ENCODE measurements at places on chromosomes 16 and 17. TPM values are rescaled to one million over a fixed set of nuclear protein-coding genes. Genes with fewer than 3 reads are reported as not detected.

DNA sequence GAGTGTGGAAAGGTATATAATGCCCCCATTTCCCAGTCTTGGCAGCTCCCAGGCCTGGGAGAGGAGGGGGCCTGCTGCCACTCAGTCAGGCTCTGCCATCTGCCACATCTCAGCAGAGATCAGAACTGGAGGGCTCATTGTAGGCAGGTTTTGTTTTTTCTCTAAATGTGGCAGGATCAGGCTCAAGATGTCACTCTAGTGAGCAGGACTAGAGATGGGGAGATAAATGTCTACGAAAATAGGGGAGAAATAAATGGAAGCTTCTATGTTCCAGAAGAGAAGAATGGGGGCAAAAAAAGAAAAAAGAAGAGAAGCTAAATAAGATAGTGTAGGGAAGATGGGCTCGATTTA, 13.9 kb downstream of the NXPH3 start:
- DNase-seq: no peak

DNA sequence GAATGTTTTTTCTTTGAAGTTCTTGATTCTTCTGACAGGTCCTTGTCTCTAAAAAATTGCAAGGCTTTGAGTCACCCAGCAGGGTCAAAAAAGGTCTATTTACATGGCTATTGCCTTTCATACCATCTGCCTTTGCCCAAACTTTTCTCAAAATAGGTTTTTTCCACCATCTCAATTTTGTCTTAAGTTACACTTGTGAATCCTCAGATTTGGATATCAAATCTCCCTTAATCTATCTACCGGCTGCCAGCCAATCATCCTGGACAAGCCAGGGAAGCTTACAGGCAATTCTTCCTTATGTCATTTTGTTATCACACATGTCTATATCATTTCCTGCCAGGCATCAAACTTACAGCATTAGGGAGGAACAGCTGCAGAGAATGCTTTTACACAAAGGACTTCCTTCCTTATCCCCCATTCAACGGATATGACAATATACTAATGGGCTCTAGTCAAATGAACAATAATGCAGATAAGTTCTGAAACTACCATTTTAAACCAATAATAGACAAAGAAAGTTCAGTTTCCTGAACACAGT, 104.1 kb upstream of the CORO6 start:
- DNase-seq: peak; percentile 36

- DNase-seq: no peak
Measured at GRCh38 chr16:12096828-12097522, 120.4 kb downstream of the SNX29 start.

GRCh38 chr17:64092113-64092512, 37.8 kb downstream of the ERN1 start:
- DNase-seq: no peak

TMEM88 gene
- total RNA-seq: 3.6 TPM

PSMD11 gene
- 77.8 TPM for total RNA-seq

SYNGR3 gene
- 0.69 TPM for total RNA-seq

SSTR5 gene
- not detected for total RNA-seq

KRT33B gene
- total RNA-seq: 7.7 TPM

GRCh38 chr16:50671644-50672260, 9.4 kb downstream of the SNX20 start:
- DNase-seq: no peak

DNA sequence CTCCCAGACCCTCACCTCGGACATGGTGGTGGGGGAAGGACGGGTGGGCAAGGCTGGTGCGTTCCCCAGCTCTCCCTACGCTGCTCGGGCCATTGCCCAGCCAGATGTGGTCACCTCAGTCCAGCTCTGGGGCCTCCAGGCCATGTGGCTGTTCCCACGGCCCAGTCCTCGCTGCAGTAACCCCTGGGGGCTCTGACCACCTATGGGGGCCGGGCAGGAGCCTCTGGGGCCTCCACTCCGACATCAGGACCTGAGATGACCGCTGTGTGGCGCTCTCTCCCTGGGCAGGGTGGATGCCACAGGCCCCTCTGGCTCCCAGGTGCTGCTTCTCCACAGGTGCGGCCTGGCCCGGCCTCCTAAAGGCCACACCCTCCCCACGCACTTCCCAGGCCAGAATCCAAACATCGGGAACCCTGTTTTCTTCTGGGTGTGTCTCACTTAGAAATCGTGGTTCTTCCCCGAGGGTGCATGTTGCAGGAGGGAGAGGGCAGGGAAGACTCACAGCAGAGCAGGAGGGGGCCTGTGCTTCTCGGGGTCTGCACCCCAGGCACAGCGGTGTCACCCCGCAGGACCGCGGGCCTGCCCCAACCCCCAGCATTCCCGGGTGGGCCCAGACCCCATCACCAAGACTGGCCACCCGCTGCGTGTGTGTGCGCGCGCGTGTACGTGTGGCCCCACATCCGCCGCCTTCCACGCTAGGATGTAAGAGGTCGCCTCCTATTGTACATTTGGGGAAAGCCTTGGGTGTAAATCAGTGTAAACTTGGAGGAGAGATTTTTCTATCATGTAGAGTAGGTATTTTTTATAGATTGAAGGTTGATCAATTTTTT, 5.9 kb upstream of the CAPN15 start:
- DNase-seq: no peak

DNA sequence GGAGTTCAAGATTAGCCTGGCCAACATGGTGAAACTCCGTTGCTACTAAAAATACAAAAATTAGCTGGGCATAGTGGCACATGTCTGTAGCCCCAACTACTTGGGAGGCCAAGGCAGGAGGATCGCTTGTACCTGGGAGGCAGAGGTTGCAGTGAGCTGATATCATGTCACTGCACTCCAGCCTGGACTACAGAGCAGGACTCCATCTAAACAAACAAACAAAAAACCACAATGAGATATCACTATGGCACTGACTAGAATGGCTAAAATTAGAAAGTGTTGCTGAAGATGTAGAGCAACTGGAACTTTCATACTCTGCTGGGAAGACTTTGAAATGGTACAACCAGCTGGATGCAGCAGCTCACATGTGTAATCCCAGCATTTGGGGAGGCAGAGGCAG, 6.5 kb upstream of the TNK1 start:
- no peak for DNase-seq

PMFBP1 gene
- 1.8 TPM for total RNA-seq

YPEL2 gene
- total RNA-seq: 25.4 TPM

CD7 gene
- total RNA-seq: 0.30 TPM

- DNase-seq: no peak
Measured at GRCh38 chr17:77271411-77271810, 130.6 kb downstream of the SEC14L1 start.

AARSD1 gene
- total RNA-seq: 27.5 TPM

NRN1L gene
- not detected for total RNA-seq

ZNF213 gene
- 4.0 TPM for total RNA-seq

All from skin of body (tissue), 3 donors.